ENCODE measurements at places on chromosomes 6 and 20.

DNA sequence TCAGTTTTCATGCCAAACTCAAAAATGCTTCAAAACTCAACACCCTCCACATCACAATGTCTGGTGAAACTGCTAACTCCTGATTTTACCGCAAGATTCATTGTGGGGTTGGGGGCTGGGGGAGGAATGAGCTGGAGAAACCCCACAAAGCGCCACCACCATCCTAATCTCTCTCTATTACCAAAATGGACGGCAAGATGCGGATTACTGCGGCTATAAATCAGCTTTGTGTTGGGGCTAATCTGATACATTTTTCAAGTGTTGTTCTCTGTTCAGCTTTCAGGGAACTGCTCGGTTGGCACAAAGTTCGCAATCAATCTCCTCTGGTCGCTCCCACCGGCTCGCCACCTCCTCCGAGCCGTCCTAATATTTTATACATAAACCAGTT, 83.7 kb downstream of the TMEM242 start:
- DNase-seq: no peak

DNA sequence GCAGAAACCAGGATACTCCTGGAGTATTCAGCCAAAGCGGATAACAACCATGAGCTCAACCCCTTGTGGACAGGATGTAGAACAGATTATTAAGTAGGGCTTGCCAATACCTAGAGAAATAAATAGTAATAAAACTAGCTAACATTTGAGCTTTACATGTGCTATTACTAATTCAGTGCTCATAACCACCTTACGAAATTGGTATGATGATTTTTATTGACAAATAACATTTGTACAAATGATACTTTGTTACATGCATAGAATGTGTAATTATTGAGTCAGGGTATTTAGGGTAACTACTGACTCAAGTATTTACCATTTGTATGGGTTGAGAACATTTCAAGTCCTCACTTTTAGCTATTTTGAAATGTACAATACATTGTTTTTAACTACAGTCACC, 287.9 kb downstream of the CDC5L start:
- no peak for DNase-seq

DNA sequence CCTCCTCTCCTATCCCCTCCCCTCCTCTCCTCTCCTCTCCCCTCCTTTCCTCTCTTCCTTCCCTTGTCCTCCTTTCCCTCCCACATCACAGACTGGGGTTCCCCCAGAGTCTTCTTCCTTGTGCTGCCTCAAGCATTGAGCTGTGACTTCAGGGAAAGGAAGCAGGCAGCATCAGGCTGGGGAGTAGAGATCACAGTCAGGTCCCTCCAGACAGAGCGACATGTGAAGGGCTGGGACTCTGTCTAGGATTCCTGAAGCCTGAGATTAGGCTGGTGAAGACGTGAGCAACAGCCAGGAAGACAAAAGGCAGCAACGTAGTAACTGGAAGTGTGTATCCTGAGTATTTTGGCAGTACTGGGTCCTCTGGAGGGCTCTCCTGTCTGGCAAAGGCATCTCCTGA, 265.4 kb upstream of the SUPT3H start:
- DNase-seq: no peak

DNA sequence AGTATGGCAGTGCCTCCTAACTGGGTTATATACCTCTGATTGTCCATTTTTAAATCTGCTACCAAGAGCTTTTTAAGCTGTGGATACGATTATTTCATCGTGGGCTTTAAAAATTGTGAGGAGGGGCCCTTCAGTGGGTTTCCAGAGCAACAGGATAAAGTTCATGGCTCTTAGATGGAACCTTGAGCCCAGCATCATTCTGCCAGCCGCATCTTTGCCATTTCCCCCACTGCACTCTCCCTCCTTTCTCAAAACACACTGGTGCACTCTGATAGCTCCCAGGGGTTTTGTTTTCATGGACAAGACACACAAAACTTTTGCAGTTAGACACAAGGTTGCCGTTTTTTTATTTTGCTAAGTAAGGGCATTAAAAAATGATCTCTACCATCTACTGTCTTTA, 54.1 kb downstream of the RREB1 start:
- DNase-seq: no peak

DNA sequence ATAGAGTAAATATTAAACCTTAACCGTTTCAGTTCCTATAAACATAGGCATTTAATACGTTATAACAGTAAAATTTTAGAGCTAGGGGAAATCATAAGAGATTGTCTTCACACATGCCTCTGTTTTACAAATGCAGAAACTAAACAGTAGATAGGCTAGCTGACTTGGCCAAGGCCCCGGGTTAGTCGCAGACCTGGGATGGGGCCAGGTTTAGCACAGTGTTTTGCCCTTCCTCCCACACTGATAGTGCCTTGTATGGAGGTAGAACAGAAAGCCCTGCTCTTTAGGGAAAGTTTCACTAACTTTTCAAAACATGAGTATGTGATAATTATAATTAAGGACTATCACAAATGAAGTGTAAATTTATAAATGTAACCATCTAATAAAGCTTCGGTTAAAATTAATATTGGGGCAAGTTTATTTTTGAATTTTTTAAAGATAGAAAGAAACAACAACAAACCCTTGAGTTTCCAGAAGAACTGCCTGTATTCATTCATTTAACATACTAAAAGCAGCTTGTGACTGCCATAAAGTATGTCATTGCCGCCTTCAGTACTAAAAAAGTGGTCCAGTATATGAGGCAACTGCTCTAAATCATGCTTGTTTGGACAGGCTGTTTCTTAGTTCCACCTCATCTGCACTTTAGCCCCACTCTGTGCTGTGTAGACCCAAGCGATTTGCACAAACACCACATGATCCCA, 62.5 kb upstream of the LOC128125822 start:
- no peak for DNase-seq

- DNase-seq: no peak
Observed at GRCh38 chr6:146620655-146621054, 21.9 kb downstream of the ADGB start.

DNA sequence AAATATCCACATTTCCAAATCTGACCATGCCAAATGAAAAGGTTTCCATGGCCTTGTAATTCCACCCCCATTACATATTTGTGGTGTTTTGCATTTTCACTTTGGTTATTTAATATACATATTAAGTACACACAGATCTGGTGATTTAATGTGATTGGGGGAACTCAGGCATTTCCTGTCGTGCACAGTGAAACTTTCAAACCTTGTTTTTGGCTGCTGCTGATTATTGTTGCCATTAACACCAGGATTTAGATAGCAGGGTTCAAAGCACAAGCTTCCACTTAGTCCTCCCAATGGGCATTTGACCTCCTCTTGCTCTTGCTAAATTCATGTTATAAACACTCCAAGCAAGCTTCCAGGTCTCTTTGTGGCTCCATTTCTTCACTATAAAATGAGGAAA, 166.5 kb downstream of the SOBP start:
- no peak for DNase-seq

DNA sequence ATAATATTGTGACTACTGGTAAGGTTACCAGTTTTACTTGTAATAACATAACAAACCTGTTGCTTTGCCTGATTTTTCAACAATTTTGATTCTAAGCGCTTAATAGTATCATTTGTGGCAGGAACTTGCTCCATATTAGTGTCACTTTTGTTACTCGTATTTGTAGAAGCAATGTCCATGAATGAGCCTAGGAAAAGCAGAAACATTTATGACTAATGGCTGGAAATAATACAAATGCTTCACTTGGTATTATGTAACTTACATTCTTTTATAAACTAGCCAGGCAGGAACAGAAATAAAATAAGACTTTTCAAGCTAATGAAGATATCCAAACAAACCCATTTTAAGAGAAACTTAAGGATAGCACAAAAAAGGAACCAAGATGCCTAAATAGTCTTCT, 38.9 kb downstream of the MAP3K7 start:
- DNase-seq: no peak

All from GM04504 (cell line).